ENCODE measurements at places on chromosomes 6 and 20.
A peak's percentile ranks its signal among the peaks of the same experiment; 100 is the strongest.

GRCh38 chr6:6781172-6781872 lies 192.8 kb downstream of the LY86 start:
- DNase-seq = no peak

DNA sequence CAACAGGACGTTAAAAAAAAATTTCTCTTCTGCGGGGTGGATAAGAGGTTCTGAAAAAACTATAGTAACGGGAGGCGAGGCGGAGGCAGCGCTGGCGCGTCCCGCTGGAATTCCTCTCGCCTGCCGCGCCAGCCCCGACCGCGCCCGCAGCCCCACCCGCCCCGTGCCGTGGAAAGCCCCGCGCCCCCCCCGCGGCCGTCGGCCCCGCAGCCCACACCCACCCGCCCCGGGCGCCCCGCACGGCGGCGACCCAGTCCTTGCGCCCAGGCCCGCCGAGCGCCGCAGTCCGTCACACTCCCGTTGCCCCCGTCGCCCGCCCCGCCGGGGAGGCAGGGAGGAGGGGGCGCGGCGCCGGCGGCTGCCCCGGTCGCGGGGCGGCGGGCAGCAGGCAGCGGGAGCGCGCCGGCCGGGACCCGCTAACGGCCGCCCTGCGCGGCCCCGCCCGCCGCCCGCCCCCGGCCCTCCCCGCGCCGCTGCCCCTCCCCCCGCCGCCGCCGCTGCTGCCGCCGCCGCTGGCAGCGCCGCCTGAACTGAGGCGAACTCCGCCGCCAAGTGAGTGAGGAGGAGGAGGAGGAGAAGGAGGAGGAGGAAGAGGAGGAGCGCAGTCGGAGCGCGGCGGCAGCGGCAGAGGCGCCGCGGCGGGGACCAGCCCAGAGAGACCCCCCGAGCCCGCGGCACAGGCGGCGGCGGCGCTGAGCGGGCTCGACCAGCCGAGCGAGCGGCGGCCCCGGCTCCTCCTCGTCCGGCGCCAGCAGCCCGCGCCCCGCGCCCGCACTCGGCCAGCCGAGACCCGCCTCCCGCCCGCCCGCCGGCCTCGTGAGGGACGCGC lies at the start of gene QKI:
Gene QKI (plus strand): TSS at position 602 of the 829 bp plus-strand sequence. CDS start 476 bp downstream, outside the sequence.
- DNase-seq = peak; percentile 59

- DNase-seq = no peak
Measured at GRCh38 chr20:13672690-13673089, 34.0 kb upstream of the TASP1 start.

DNA sequence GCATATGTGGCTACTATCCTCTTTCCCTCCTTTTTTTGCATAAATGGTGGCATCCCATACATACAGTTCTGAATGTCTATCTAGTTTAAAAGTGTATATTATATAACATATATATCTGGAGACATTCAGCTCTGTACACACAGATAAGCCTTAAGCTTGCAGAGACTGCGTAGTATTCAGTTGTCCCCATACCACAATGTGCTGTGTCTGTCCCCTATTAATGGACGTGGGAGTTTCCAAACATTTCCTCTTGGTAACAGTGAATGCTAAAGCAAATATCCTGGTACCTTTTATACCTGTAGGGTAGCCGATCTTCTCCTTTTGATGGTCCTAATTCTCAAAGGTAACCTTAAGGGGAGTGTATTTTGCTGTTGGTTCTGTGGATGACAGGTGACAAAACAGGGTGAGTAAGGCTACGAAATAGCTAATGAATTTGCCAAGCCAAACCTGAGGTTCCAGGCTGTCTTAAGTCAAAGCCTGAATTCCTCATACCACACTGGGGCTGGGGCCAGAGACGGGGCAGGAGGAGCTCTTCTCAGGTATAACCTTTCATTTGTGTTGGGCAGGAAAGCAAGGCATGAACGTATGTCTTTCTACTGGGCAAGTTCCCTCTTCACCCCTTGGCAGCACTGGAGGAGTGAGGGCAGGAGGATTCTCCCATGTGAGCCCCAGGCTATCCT lies 7.8 kb upstream of the C2 start:
- DNase-seq = no peak

- DNase-seq = no peak
Measured at GRCh38 chr20:46398963-46399362, 7.5 kb downstream of the ELMO2 start.

- DNase-seq = no peak
Measured at GRCh38 chr6:139254196-139254595, 37.6 kb downstream of the TXLNB start.

- DNase-seq = no peak
Measured at GRCh38 chr6:27297857-27298730, 14.0 kb downstream of the POM121L2 start.

GRCh38 chr20:1405801-1406200 lies 12.9 kb upstream of the FKBP1A start:
- DNase-seq = no peak

GRCh38 chr6:169799474-169799926 lies 48.1 kb downstream of the ERMARD start:
- DNase-seq = no peak

- DNase-seq = no peak
Measured at GRCh38 chr20:54176610-54177009, 2.8 kb upstream of the CYP24A1 start.

- no peak for DNase-seq
Measured at GRCh38 chr6:99838607-99839006, 155.4 kb downstream of the MCHR2 start.

DNA sequence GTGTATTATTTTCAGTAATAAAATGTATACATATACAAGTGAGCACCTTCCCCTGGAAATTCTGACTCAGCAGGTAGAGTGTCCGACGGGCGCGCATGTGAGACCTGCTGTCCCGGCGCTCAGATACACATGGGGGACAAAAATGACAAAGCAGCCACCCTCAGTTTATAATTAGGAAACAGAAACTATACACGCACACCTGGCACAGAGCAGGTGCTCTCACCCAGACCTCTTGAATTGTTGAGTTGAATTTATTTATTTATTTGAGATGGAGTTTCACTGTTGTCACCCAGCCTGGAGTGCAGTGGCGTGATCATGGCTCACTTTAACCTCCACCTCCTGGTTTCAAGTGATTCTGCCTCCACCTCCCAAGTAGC lies 180.4 kb downstream of the ZDHHC14 start:
- no peak for DNase-seq

DNA sequence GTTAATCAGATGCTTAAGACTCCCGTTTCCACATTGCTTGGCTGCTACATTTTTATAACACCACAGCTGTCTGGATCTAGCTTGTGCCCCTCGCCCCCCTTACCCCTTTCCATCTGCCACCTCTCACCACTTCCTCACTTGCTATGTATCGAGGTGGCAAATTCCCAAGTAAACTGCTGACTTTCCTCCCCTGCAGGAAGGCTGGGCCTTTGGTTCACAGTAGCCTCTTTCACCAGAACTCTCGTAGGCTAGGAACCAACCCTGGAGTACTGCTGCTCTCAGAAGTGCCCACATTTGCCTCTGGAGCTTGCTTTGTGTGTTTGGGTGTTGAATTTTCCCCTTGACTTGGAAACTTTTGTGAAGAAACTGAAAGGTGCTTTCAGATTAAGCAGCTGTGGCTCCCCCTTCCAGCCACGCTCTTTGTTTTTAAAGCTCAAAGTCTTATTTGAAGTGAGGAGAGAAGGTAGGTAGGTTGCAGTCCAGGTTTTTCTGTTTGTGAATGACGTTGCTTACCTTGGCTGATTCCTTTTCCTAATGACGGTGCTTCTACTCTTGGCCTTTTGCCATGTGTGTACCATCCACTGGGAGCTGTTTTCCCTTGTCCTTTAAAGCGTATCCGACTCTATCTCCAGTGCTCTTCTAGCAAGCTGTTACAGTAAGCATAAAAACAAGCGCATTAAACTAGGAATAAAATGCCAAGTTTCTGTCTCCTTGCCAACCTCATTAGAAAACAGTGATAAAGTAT lies 90.4 kb downstream of the CARMIL1 start:
- no peak for DNase-seq

DNA sequence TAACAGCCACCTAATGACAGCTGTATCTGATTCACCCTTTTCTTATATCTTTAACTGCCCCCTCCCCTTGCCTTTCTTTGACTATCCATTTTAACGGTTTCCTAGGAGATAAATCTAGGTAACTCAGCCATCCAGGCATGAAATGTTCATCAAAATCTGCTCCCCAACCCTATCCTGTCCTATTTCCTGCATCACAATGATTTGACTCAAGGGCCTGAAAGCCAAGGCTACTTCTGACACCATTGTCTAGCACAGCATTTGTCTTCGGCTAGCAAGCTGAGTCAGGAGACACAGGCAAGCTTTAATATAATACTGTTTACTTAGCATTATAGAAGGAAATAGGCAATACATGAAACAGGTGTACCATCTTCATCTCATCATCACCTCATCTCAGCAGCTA lies 31.6 kb upstream of the MANEA start:
- DNase-seq = no peak

DNA sequence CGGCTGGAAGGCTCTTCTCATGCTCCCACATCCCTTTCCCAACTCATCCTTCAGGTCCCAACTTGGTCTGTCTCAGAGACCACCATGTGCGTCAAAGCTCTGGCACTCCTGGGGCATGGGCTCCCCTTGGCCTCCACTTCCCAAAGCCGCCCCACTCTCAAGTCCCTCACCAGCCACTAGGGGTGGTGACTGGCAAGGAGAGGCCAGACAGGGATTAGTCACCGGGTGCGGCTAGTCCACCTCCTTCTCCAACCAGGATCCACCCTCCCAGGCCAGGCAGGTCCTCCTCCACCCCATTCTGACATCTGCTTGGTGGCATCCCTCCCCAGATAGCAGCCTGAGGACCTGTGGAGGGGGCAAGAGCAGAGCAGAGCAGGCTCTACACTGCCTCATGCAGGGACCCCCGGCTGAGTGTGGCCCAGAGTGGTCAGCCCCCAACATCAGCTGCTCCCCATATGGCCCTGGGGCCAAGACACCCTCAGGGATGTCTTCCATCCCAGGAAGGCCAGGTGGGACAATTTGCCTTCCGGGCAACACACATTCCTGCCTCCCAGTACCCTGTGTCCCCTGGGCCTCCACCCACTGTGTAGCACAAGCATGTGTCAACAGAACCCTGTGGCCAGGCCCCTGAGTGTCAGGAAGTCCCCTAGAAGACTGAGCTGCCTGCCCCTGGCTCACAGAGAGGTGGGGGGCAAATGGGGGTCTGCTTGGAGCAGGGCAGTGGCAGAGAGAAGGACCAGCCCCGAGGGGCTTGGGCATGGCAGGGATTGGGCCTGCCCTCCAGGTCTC lies 29.2 kb downstream of the YTHDF1 start:
- no peak for DNase-seq

DNA sequence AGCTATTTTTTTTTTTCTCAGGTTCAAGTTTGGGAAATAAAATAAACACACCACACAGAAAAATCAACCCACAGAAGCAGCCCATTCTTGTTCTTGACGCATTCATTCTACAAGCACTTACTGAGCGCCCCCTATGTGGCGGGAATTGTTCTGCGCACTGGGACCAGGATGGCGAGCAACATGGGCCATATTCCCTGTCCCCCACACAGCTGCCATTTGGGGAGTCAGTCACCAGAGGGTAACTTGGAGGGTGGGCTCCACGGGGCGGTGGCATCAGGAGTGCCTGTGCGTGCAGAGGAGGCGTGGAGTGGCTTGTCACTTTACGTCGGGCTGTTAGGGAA lies 185.0 kb upstream of the PDE10A start:
- no peak for DNase-seq

DNA sequence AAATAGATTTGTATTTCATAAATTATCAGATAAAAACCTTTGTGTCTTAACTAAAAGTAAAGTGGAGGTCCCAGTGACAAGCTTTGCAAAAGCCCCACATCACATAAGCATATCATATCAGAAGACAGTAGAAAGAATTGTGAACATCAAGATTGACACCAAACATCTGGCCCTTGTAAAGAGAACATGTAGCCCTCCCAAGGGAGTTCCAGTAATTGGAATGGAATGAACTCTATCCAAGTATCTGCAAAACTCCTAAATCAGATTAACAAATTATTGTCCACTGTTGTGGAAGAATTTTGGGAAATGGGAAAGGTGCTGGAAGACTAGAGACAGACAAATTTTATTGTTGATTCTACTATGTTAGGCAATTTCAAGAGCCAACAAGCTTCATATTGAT lies 268.8 kb downstream of the KCNQ5 start:
- no peak for DNase-seq

DNA sequence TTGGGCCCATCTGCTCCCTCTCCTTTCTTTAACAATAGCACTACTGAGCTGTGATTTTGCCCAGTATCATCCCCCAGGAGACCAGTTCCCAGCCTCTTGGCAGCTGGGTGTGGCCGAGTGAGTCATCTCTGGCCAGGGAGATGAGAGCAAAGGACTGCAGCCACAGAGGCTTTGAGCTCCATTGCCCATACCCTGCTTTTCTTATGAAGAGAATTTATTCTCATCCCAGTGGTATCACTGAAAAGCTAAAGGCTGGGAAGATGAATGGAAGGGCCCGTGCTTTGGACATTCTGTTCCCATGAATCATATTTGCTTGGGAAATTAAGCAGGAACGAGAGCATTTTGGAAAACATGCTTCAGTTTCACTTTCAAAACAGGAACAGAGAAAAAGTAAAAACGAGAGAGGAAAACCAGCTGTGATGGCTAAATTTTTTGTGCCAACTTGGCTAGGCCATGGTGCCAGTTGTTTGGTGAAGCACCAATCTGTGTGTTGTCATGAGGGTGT lies 14.9 kb downstream of the CST3 start:
- DNase-seq = no peak

Data from stimulated activated CD4-positive, alpha-beta T cell treated with anti-CD3 and anti-CD28 coated beads, TNF-alpha, amount 100 ng/mL, for 1 hour (primary cell).